Stimulated activated CD8-positive, alpha-beta memory T cell treated with anti-CD3 and anti-CD28 coated beads, Interleukin-15, amount 100 ng/mL, for 48 hours (primary cell): ENCODE measurements at places on chromosomes 7 and 10.

DNA sequence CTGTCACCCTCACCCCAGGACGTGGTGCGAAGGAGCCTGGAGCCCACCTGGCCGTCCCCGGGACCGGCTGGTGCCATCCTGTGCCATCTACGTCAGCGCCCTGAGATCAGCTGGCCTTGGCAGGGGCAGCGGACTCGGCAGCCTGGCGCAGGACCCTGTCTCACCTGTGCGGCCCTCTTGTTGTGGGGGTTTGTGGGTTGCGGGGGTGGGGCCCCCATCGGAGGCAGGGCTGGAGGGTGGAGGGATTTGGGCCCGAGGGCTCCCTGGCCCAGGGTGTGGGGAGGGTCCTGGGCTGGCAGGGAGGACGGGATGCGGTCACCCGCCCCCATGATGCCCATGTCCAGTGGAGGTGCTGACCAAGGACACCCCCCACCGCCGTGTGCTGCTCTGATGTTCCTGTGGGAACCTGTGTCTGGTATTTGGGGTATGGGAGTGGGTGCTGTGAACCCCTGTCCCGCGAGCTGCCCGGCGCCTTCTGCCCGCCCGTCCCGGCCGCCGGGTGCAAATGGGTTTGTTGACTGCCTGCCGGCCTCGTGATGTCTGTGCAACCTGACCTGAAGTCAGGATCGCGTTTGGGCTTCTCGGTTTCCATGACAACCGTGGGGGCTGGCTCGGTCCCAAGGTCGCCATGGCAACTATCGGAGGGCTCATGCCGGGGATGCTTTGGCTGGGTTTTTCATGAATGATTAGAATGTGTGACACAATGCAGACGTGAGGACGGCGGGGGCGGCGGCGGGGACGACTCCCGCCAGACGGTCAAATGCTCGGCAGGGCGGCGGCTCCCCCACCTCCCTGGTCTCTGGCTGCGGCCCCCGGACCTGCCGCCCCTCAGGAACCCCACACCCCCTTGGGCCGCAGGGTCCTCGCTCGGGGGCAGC is 7.3 kb downstream of the MAFK start:
- no peak for DNase-seq

DNA sequence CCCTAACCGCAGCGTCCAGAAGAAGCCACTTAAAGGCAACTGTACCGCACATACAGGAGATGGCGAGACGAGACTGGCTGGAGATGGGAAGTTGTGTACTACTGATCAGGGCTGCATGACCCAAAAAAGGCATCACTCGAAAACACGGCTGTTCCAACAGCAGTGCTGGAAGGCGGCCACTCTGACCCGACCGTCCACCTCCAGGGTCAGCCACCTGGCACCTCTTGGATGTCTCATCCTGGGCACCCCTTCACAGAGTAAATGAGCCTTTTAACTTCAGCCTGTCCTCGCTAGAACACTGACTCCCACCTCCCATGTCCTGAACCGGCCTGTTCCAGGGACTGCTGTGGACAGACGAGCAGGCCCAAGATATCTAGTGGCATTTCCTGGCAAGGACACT is 180.7 kb downstream of the DIP2C start:
- no peak for DNase-seq

GRCh38 chr10:8043569-8044306 is 10.8 kb upstream of the GATA3 start:
- DNase-seq, result no peak

DNA sequence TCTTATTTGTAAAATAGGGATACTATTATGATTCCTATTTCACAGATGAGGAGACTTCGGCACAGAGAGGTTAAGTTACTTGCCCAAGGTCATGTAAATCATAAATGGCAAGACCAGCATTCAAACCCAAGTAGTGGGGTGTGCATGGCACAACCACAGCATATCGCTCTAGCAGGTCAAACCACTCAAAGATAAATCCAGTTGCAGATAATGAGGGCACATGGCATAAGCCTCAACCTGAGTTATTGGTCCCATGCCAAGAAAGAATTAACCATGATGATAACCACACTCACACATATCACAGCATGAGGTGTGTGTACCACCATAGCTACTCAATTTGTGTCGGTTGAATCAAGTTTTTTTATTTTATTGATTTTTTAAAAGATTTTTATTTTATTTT is 180.5 kb downstream of the CREB5 start:
- no peak for DNase-seq

GRCh38 chr10:1329622-1330021 is 273.4 kb downstream of the WDR37 start:
- DNase-seq, result no peak

DNA sequence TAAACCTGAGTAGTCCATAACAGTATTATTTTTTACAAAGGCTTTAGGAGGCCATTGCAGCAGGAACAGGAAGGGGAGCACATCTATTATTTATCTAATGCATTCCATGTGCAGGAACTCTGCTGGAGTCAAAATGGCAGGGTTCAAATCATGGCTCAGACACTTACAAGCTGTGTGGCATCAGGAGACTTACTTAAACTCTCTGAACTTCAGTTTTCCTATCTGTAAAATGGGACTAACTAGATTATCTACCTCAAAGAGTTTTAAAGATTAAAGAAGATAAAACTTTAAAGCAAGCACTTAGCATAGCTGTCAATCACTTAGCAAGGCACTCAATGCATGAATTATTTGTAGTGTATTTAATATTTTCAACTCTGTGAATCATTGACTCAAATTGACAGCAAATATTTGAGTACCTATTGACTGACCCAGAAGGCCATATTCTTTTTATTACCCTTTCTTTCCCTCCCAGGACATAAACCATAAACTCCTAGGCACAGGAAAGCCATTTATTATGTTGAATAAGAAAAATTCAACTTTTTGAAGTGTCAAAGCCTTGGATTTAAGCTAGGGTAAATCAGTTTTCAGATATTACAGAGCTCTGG is 115.8 kb upstream of the FAM204A start:
- no peak for DNase-seq

- no peak for DNase-seq
These were observed 260.8 kb downstream of the SKAP2 start for GRCh38 chr7:26603631-26604030.

- DNase-seq, result no peak
These were observed 107.8 kb downstream of the HECW1 start for GRCh38 chr7:43220250-43220649.

GRCh38 chr7:86091369-86091768 is 552.3 kb upstream of the GRM3 start:
- DNase-seq, result no peak

- DNase-seq, result no peak
These were observed 26.3 kb upstream of the SH3PXD2A start for GRCh38 chr10:103881416-103882284.

DNA sequence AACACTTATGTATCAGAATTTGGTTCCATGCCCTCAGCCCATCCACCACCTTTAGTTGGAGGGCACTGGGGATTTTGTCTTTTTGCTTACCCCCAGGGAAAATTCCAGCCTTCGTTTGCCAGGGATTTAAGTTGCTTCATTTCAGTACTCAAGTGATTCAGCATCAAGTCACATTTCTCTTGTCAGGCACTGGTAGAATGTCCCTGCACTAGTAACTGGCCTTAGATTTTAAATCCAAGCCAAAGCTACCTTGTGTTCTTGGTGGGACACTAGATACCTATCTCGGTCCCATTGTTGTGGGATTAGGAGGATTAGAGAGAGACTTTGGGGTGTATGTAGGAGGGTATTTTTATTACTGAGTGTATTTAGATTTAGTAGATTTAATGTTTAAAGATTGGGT is 613.1 kb downstream of the SUGCT start:
- no peak for DNase-seq

GRCh38 chr7:909358-910329 is 33.3 kb downstream of the GET4 start:
- DNase-seq, result no peak

DNA sequence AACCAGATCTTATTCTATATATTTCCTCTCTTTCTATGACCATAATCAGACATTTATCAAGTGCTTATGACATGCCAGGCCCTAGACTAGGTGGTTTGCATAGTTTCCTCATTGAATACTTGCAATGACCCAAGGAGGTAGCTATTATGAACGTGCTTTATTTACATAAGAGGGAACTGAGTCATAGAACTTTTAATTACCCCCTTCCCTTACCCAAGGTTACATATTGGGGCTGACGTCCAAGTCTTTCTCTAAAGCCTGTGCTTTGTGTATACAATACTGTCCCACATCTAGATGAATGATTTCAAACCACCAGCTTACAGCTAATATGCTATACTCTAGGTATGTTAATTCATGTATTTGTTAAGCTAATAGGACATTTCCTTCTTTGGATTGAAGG is 91.9 kb upstream of the NPY start:
- DNase-seq, result no peak

GRCh38 chr10:120221873-120222485 is 235.0 kb upstream of the PLPP4 start:
- no peak for DNase-seq

- DNase-seq, result no peak
These were observed 25.6 kb downstream of the PAPOLB start for GRCh38 chr7:4836206-4836661.

DNA sequence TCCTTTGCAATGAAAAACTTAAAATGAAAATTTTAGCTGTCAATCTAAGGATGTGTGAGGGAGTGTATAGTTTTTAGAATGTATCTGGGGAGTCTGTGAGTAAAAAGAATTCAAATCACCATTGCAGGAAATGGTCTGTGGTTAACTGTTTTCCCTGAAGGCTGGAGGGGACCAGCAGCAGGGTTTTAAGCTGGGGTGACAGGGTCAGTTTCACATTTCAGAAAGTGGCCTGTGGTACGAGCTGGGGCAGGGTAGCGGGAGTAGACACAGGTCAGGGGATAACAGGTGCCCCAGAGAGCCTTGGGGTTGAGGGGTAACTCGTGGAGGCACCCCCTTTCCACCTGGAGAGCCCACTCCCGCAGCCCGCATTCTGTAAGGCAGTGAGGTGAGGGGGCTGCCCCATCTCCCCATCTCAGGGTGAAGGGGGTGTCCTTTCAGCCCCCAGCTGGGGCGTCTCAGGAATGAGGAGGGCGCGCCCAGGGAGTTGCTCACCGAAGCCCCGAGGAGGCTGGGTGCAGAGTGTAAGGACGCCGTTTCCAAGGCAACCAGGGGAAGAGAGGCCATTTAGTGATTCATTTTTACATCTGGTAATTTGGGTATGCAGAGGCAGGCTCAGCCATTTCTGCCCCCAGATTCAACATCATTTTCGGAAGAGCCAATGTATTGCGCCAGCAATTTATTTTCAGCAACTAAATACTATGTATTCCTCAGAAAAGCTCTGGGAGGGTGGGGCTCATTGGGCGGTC is 168.9 kb downstream of the SLIT1 start:
- DNase-seq, result peak; percentile 30

- no peak for DNase-seq
These were observed 437.0 kb upstream of the MGMT start for GRCh38 chr10:129029851-129030602.

GRCh38 chr7:123752534-123752933 is 3.7 kb upstream of the WASL start:
- no peak for DNase-seq

DNA sequence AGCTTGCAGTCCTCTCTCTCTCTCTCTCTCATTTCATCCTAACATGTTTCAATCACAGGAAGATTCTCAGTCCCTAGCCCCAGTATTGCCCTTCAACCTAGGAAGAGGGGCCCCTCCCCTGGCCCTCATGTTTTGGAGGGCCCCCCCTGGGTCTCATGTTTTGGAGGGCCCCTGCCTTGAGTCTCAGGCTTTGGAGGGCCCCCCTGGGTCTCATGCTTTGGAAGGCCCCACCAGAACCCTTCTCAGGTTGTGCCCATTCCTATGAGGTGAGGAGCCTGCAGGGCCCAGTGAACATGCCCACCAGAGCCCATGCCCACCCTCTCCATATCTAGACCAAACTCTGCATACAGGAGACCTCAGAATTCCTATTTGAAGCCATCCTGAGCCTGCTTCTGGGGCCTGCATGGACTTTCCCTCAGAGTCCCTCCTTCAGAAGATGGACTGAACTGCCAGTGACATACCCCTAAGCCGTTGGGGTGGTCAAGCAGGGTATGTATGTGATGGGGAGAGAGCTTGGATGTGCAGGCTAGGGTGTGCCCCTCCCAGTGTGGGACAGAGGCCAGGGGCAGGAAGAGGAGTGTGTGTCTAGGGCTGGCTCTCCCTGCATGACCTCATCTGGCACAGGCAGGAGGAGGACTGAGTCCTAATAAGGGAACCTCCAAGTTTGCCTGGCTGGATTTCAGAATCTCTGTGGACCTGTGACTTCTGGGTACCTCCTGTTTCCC is 8.1 kb upstream of the VDAC2 start:
- DNase-seq, result no peak

DNA sequence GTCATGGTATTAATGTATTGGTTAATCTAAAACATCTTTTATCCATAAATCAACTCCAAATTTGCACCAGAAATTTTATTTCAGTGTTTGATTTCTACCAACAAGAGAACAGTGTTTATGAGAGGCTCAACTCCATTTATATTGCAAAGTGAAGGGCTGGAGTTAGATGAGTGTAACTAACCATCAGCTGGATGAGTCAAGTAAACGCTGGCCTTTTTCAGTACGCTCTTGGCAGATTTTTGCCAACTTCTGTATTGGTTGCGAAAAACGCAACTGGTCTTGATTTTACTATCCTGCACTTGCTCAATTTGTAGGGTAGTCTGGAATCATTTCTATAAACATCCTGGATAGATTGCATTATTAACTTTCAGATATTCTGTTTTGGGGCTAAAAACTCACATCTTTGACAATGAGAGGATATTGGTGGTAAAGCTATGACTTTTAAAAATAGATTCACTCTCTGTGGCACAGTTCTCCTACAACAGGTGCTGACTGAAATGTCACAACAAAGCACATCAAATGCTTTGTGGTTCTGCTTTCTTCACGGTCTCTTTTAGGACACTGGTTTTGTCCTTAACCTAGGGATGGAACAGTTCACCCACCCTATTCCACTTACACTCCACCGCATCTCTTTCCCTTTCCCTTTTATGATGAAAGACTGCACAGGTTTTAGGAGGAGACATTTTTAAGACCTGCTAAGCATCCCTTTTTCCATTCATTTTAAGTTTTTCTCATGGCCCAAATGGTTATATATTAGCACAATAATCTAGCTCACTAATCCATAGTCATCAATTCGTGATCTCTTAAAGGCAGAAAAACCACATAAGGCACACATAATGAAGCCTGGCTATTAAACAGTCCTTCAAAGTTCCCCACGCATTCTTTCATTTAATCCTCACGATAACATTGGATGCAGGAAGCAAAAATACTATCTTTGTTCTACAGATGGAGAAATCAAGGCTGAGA is 12.8 kb downstream of the CACNA2D1 start:
- DNase-seq, result no peak

DNA sequence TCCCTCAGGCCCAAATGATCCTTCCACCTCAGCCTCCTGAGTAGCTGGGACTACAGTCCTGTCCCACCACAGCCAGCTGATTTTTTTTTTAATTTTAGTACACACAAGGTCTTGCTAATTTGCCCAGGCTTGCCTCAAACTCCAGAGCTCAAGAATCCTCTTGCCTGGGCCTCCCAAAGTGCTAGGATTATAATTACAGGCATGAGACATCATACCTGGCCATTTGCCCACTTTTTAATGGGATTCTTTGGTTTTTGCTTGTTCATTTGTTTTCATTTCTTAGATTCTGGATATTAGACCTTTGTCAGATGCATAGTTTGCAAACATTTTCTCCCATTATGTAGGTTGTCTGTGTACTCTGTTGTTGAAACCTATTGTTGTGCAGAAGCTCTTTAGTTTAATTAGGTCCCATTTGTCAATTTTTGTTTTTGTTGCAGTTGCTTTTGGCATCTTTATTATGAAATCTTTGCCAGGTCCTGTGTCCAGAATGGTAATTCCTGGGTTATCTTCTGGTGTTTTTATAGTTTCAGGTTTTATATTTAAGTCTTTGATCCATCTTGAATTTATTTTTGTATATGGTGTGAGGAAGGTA is 95.2 kb downstream of the GLCCI1 start:
- no peak for DNase-seq

- no peak for DNase-seq
These were observed 51.9 kb upstream of the CFAP46 start for GRCh38 chr10:132994185-132994796.
